GM12864 (cell line): ENCODE measurements at places on chromosomes 3 and 15.

DNA sequence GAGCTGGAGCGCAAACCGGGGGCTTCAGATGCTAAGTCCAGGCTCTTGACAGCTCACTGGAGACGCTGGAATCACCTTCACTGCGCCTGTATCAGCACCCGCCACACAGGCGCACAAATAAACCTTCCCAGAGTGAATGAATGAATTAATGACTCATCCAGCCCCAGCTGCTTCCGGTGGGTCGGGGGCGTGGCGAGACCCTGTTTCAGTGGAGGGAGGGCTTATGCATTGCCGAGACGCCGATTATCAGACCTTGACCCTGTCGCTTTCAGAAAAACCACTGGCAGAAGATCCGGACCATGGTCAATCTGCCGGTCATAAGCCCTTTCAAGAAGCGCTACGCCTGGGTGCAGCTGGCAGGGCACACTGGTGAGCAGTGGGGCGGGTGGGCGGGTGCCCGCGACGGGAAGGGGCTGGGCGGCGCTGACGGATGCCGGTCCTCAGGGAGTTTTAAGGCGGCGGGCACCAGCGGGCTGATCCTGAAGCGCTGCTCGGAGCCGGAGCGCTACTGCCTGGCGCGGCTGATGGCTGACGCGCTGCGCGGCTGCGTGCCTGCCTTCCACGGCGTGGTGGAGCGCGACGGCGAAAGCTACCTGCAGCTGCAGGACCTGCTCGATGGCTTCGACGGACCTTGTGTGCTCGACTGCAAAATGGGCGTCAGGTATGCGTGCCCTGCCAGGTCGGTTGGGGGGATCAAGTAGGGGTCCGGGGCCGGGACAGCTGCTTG, 7.7 kb downstream of the ITPKA start:
- DNase-seq: no peak

- no peak for DNase-seq
These were observed 50.5 kb upstream of the FGD5 start for GRCh38 chr3:14768182-14768790.

DNA sequence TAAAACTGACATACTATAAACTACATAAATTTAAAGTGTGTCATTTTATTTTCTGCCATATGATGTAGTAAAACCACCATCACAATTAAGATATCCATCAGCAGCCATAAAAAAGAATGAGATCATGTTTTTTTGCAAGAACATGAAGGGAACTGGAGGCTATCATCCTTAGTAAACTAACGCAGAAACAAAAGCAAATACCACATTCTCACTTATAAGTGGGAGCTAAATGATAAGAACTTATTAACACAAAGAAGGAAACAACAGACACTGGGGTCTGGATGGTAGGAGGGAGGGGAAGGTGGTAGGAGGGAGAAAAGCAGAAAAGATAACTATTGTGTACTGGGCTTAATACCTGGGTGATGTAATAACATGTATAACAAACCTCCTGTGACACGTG, 24.6 kb downstream of the CCDC14 start:
- no peak for DNase-seq

DNA sequence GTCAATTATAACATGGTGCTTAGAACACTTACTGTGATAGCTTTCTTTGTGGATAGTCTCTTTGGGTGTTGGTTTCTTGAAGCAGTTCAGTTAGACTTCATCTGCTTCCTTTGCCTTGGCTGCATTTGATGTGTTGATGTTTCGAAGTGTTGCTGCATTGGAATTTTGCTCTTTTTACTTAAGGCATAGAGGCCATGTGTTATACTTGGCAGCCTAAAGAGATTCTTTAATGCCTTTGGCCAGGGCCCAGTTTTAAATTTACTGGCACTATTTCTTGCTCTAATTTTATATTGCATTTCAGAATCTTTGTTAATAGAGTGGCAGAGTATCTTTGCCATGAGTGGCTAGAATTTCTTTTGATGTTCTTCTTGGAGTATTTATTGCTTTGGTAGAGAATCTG, 21.2 kb downstream of the NR1D2 start:
- DNase-seq: no peak

DNA sequence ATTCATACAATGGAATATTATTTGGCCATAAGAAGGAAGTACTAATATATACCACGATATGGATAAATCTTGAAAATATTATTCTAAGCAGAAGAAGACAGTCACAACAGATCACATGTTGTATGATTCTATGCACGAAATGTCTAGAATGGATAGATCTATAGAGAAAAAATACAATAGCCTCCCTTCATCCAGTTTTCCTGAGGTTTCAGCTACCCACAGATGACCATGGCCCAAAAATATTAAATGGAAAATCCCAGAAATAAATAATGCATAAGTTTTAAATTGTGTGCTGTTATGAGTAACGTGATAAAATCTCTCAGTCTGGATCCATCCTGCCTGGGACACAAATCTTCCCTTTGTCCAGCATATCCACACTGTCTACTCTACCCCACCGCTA, 162.2 kb upstream of the ST8SIA2 start:
- DNase-seq: no peak

- DNase-seq: no peak
These were observed 90.3 kb downstream of the AKAP13 start for GRCh38 chr15:85470563-85471271.

DNA sequence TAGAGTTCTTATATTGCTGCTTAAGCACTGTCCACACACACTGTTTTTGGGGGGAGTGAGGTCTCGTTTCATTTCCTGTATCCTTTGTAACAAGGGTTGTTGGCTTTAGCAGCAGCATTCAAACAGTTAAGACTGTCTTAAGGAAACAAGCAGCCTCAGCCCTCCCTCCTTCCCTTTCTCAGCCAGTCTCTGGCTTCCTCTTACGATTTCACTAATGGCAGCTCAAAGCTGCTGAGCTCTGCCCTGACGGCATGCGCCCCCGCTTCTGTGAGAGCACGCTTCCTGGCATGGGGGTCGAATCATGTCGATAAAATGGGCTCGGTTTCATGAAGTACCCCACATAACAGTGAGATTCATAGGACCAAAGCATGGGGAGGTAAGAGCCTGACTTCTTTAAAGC, 105.0 kb downstream of the KLHL25 start:
- peak; percentile 86 for DNase-seq

- no peak for DNase-seq
These were observed 22.2 kb upstream of the PCSK6 start for GRCh38 chr15:101511717-101512116.

GRCh38 chr15:85667491-85668424, 127.0 kb downstream of the KLHL25 start:
- no peak for DNase-seq

- DNase-seq: no peak
These were observed 827.6 kb upstream of the CFAP20DC start for GRCh38 chr3:59877263-59878037.

DNA sequence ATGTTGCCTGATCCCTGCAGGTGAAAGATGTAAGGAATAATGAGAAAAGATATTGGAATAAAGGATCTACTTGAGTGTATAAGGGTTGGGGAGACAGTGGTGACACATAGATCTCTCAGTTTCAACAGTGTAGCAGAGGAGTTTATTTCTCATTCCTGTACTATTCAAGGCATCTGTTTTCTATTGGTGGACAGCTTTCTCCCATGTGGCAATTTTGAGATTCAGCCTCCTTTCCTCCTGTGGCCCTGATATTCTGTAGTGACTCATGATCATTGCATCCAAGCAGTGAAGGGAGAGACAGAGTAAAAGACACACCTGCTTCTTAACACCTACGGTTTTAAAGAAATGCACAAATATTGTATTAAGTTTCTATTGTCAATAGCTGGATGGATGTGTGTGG, 327.6 kb downstream of the GRM7 start:
- DNase-seq: no peak

DNA sequence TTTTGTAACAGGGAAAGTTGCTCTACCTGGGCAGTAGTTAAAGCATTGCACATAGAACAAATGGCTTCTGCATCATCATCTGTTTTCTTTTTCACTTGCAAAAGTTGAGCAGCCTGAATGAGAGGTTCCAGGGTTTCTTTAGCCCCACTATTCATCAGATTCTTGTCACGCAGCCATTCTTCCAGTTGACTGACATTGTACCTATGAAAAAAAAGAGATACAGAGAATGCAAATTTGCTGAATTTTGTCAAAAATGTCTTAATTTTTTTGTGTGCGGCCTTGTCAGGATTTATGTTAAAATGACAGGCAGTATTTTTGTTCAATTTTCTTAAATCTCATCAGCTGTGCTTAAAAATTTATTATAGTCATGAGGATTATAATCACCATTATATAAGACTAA, 21.4 kb upstream of the MYO5C start:
- no peak for DNase-seq

DNA sequence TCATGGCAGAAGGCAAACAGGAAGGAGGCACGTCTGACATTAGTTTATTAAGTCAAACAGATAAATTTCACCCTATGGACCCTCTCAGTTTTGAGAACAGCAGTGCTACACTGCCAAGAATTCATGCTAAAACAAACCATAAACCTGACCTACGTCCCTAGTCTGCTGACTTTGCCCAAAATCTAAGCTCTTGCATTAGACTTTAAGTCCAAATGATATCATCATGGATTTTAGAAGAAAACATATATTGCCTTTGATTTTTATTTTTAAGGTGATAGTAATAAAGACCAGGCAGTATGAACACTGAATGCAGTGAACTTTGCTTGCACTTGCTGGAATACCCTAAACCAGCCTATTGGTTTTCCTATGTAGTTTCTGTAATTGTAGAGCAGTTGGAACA, 79.6 kb upstream of the GADL1 start:
- DNase-seq: no peak

DNA sequence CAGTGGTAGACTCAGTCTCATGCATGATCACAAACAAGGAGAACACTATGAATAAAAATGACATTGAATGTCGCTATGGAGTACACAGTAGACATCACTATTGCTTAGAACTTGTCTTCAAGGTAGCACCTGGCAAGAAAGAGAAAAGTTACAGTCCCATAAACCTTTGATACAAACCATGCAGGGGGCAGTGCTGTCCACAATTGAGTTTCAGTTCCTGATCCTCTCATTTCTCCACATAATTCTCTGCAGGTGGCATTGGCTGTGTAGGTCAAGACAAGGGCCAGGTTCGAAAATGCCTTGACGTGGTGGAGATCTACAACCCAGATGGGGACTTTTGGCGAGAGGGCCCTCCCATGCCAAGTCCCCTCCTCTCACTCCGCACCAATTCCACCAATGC, 47.9 kb downstream of the KBTBD12 start:
- DNase-seq: no peak

DNA sequence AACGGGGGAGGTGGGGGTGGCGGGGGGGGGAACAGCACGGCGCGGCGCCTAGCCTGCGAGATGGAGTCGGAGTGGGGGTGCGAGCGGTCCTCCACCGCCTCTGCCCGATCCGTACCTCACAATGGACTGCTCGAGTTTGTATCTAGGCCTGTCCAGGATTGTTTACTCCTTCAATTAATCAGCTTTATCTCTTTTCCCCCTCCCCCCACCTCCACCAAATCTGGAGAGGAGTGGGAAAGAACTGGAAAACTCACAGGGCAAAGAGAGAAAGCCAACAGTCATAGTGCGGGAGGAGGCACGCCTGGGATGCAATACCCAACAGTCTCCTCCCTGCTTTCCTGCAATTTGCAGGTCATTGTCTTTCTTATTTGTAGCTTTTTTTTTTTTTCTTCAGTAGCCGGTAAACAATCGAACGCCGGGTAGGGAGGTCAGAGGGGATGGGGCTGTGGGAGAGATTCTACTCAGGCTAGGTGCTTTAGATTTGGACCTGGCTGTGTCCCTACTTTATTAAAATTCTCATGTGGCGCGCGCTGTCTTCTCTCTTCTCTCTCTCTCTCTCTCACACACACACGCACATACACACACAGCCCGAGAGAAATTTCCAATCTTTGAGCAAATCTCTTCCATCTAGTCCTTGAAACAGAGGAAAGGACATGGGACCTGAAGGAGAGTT, 6.9 kb upstream of the MEIS2 start:
- no peak for DNase-seq

GRCh38 chr3:58639001-58639400, 27.6 kb downstream of the FAM3D start:
- no peak for DNase-seq

DNA sequence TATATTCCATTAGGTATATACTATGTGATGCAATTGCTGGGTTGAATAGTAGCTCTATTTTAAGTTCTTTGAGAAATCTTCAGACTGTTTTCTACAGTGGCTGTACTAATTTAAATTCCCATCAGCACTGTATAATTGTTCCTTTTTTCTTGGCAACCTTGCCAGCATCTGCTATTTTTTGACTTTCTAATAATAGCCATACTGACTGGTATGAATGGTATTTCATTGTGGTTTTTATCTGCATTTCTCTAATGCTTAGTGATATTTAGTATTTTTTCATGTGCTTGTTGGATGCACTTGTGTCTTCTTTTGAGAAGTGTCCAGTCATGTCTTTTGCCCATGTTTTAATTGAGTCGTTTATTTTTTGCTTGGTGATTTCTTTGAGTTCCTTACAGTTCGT, 145.1 kb upstream of the PLSCR5 start:
- no peak for DNase-seq

DNA sequence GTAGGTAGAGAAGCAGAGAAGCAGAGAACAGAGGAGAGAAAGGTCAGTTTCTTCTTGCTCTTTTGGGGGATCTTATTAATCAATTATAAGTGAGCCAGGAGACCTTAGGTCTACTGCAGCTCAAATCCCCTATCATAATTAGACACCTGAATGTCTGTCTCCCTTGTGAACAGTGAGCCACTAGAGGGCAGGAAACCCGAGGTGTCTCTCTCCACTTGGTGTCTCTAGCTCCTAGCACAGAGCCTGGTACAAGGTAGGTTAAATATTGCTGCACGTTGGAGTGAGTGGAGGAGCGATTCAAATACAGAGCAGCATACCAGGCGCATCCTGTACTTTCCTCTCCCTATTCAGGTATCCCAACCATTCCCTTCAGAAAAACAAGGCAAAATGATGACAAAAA, 2.0 kb upstream of the ST8SIA2 start:
- peak; percentile 7 for DNase-seq

DNA sequence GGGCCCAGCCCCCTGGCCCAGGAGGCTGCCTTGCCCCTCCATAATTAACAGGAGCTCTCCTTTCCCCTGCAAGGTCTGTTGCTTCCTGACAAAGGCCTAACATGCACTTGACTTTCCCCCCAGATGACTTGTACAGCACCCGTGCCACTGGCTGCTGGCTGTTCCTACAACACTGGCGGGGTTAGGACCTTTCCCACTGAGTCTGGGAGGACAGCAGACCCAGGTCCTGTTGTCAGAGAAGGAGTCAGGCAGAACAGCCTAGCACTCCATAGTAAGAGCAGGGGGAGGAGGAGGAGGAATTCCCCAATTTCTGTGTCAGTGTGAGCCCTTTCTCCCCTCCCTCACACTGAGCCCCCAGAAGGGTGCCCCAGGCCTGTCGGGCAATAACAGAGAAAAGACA, 99.2 kb downstream of the CORO2B start:
- no peak for DNase-seq

- no peak for DNase-seq
These were observed 33.7 kb downstream of the CRYGS start for GRCh38 chr3:186510374-186511079.

GRCh38 chr3:45946307-45946706, 3.0 kb downstream of the CXCR6 start:
- no peak for DNase-seq

- DNase-seq: no peak
These were observed 15.3 kb downstream of the SEC61A1 start for GRCh38 chr3:128067489-128067888.
